ENCODE measurements at places on chromosomes 7 and 10.

GRCh38 chr10:101732096-101732495 lies 37.1 kb upstream of the FBXW4 start:
- no peak for DNase-seq

- peak; percentile 74 for DNase-seq
These were observed at the start of gene PARP12 for GRCh38 chr7:140062528-140063299. PARP12 (minus strand) TSS chr7:140062951; CDS start chr7:140062847, 104 bp downstream.

DNA sequence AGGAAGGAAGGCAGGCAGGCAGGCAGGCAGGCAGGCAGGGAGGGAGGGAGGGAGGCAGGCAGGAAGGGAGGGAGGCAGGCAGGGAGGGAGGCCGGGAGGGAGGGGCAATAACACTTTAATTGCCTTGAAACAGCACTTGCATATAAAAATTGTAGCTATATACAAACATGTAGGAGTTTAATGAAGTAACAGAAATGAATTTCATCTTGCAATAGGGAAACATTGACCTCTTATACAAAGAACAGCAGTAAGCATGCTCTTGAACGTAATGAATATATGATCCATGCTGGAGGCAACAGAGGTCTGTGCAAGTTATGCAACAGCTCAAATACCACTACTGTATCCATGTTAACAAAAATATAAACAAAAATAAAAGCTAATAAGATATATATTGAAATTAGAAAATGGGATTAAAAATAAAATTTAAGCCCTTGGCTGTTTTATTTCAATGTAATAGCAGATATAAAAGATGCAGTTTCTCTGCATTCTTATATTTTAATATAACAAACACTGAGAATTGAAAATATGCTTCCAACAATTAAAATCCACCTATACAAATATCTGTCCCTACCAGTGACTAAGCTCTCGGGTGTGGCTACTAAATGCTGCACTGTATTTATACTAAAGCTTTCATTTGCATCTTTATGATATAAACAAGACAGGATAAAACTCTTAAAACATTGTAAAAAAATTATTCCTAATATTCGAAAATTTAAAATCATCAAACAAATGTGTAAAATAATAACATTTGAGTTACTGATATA lies 50.3 kb downstream of the CACNA2D1 start:
- DNase-seq: no peak

DNA sequence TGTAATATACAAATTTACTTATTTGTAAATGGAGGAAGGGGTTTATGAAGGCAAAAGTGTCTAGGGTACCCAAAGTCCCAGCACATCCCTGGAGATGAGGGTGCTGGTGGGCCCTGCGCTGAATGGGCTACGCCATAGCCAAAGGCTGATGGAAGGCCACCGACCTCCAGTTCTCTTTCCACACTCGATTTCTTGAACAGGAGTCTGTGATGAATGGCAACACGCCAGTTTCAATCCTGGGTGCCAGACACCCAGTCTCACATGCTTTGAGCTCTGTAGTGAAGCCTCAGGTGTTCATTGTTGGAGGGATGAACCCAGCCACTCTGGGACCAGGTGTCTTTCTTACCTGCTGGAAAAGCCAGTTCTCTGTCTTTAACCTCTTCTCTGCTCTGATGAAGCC lies 752 bp downstream of the LRMDA start:
- no peak for DNase-seq

DNA sequence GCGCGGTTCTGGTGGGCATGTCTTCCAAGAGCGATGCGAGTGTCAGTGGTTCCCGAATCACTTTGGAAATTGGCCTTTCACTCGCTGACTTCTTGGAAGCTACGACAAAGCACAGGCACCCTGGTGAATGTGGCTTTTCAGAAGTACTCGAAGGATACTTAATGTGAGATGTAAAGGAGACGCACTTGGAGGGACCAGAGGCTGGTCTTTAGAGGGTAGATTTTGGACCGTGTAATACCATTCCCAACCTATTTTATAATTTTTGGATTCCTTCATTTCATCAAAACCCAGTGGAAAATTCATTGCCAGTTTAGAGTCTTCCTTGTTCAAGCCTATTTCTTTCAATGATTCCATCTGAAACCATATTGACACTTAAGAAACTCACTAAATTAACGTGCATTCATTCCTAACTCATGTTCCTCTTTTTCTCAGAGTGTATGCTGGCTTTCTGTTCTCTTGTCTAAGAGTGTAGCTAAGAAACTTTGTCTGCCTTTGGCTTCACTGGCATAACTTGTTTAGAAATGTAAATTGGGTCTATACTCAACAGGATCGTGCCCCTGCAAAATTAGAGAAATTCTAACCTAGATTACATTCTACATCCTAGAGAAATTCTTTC lies 645 bp upstream of the COPG2 start:
- no peak for DNase-seq

GRCh38 chr10:2541176-2541575 lies 526.2 kb upstream of the PFKP start:
- peak; percentile 50 for DNase-seq

GRCh38 chr10:131195116-131195515 lies 116.4 kb downstream of the TCERG1L start:
- DNase-seq: no peak

GRCh38 chr7:44748948-44749731 lies 493 bp downstream of the ZMIZ2 start:
- no peak for DNase-seq

- no peak for DNase-seq
These were observed 60.6 kb downstream of the PRTFDC1 start for GRCh38 chr10:24891823-24892222.

DNA sequence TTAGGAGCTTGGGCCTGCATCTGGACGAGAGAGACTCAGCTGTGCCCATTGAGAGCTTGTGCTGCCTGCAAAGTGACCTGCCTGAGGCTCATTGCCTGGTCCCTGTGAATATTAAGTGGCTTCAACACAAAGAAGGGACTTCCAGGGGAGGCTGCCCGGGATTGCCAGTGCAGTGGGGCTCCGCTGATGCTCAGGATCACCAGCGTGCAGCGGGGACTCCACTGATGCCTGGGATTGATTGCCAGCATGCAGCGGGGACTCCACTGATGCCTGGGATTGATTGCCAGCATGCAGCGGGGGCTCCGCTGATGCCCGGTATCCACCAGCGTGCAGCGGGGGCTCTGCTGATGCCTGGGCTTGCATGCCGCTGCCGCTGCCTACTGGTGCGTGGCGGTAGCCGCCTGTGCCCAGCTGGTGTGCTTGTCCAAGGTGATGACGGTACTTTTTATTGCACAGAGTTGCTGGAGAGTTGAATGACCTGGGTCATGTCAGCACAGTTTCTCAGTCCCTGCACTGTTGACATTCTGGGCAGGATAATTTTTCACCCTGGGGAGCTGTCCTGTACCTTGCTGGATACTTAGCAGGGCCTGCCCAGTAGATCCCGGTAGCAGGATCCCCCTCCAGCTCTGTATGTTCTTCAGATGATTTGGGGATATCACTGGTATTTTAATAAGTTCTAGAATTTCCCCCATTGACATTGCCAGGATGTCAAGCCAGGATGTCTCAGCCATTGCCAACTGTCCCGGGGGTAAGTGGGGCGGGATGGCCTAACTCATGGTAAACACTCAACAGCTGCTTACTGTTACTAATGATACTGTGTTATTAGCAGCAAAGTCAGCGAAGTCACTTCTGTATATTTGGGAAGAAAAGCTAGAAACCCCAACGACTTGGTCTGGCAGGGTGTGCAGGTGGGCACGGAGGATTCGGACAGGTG lies 13.0 kb downstream of the DOCK1 start:
- no peak for DNase-seq

GRCh38 chr7:129401967-129402860 lies 32.0 kb upstream of the STRIP2 start:
- DNase-seq: peak; percentile 16

GRCh38 chr7:94414481-94414880 lies 19.8 kb downstream of the COL1A2 start:
- DNase-seq: no peak

DNA sequence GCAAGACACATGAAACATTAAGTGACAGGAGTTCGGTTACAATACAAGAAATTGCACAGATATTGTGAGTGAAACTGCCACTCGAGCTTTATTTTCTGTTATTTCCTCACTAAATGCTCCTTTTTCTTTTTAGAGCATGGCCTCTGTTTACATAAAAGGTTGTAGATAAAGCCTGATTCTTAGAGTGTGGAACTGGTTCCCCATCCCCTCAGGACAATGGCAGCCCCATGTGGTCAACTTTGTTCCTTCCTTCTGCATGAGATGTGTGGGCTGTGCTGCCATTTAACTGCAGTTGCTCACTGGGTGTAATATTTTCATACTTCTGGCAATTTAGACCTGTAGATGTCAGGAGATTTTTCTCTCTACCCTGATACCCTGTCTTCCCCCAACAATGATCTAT lies 70.2 kb downstream of the LRGUK start:
- peak; percentile 3 for DNase-seq

GRCh38 chr7:70063371-70063770 lies 465.1 kb downstream of the AUTS2 start:
- no peak for DNase-seq

GRCh38 chr7:70237256-70237655 lies 639.0 kb downstream of the AUTS2 start:
- no peak for DNase-seq

DNA sequence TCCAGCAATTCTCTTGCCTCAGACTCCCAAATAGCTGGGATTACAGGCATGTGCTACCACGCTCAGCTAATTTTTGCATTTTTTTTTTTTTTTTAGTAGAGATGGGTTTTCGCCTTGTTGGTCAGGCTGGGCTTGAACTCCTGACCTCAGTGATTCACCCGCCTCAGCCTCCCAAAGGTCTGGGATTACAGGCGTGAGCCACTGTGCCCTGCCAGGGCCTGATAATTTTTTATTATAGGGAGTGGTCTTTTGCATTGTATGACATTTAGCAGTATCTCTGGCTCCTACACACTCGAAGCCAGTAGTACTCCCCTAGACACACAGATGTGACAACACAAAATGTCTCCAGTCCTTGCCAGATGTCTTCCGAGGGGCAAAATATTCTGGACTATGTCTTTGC lies 124.0 kb downstream of the DKK1 start:
- no peak for DNase-seq

DNA sequence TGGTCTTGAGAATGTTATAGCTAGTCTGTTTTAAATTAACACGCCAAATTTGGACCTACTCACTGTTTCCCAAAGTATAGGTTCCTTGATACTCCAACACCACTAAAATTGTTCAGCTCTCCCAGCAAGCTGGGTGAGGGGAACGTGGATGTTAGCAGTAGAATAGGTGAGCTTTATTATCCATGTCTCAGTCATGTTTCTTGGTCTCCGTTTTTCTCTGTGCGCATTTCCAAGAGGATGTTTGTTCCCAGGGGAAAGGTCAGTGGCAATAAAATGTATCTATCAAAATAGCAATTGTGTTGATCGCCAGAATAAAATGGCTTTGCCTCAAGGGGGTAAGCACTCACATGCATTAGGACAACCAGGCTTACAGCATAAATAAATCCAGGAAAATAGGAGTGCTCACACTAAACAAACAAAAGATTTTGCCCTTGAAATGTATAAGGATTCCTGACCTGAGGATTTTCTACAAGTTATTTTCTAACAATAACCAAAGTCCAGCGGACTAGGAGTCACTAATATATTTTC lies 187.0 kb upstream of the C7orf33 start:
- DNase-seq: no peak

- no peak for DNase-seq
These were observed 14.7 kb upstream of the ASB4 start for GRCh38 chr7:95471071-95471470.

DNA sequence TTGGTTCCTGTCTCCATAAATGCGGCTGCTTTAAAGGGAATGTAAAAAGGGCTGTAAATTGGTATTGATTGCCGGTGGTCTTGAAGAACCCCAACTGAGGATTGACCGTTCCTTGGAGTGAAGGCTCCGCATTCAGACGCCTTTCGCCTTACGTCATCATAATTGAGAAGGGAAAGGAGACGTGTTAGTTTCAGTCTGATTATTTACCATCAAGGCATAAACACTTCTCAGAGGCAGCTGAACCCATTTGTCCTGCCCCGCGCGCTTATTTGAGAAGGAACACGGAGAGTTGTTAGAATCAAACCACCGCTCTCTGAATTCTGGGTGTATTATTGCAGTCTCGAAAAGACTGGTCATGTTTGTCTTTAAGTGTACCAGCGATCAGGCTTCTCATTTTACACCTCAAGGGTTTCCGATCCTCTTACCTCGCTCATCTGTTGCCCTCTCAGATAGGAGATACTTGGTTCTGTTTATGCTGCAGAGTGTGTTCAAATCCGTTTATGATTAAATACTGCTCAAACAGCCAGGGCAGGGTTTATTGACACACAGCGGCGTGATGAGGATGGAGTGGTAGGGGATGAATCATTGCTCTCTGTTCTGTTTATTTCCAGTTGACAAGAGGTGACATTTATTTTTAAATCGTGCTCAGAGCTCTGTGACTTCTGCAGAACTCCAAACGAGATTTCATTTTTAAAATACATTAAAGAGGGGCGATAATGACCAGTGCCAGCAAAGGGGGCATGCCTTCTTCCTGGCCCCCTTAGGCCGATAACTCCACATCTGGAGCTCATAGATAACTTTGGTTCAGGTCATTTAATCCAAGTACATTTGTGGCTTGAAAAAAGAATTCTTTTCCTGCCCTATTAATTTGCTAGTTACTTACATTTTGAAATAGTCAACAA lies 30.4 kb downstream of the FOXK1 start:
- no peak for DNase-seq

DNA sequence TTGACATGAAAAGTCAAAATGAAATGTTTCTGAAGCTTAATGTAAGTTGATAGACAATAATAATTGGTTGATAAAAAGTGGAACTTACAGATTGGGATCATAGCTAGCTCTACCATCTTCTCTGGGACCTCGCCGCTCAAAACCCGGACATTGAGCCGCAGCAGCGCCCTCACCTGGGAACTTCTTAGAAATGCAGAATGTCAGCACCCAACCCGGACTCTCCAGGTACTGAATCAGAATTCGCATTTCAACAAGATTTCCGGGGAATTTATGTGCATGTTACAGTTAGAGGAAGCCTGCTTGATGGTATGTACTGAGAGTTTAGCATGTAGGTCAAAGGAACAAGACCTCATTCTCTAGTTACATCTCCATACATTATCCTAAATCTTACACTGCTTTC lies 36.7 kb upstream of the ABLIM1 start:
- DNase-seq: peak; percentile 75

- no peak for DNase-seq
These were observed 389.4 kb upstream of the AUTS2 start for GRCh38 chr7:69208848-69209247.

- peak; percentile 71 for DNase-seq
These were observed 82.9 kb downstream of the CADPS2 start for GRCh38 chr7:122803323-122803722.
